ENCODE measurements at places on chromosomes 7 and 10.

- no peak for DNase-seq
Observed at GRCh38 chr7:159033473-159033825, 111.2 kb downstream of the VIPR2 start.

DNA sequence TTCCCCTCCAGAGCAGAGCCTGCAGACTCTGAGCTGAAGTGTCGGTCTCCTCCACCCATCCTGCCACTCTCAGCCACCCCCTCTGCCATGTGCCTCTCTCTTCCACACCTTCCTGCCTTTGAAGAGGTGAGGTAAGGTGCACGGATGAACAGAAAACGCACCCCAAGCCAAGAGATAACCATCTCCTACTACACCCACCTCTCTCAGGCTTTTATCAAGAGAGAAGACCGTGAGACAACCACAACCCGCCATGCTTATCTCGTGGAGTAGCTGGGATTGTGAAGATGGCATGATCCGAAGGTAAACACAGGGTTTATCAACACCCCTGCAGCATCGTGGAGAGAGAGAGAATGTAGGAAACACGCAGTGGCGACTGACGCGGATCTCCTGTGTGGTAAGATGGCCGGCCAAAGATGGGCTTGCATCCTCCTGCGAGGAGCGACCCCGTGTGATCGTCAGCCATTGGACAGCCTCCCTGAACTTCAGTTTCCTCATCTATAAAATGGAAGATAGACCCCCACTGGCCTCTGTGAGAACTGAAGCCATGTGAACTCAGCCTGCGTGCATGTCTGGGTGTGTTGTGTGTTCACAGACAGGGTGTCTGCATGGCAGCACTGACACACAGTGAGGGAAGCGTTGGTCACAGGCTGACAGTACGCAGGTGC is 219.0 kb downstream of the DIP2C start:
- DNase-seq: peak; percentile 25

DNA sequence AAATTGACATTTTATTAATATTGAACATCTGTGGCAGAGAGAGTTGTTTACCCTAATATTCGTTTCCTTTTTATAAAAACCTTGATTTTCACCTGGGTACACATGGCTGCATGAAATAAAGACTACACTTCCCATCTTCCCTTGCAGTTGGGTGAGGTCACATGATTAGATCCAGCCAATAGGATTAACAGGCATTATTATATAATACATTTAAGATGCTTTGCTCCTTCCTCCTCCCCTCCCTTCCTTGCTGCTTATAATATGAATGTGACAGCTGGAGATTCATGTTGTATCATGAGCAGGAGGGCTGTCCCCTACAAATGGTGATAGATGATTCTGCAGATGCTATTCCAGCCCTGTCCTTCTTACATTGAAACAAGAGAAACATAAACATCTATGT is 146.6 kb downstream of the SH2D4B start:
- DNase-seq: no peak

DNA sequence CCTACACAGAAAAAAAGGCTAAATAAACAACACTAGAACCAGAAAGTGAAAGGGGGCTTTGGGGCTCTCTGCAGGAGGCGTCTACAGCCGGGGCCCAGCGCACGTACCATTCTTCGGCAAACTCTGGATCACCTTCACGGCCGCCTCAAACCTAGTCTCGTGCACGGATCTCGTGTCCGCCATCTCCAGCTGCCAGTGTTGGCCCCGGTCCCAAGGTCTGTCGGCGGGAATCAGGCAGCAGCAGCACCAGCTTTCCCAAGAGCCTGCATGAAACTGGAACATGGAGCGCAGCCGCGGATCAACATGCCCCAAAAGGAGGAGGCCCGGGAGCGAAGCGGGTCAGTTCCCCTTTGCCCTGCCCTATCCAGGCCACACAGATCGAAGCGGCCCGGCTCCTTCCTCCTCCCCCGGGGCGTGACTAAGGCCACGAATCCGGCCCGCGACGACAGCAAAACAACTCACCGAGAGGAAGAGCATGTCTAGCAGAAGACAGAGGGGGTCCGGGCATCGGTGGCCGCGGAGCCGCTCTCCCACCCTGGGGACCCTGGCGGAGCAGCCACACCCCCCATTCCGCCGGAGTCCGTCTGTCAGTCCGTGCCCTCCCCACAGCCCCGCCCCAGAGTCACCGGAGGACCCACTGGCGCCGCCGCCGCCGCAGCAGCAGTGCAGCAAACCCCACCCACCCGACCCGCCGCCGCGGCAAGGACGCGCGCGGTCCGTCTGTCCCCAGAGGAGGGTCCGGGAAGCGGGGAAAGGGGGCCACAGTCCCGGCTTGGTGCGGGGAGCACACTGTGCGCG is at the start of gene ACBD5:
TSS of gene ACBD5 (minus strand) at position 586 of the 798 bp plus-strand sequence. CDS start at position 477, 109 bp downstream.
- peak; percentile 65 for DNase-seq

- no peak for DNase-seq
Observed at GRCh38 chr7:95334447-95334846, 10.1 kb upstream of the PON1 start.

Measured in effector CD4-positive, alpha-beta T cell (primary cell).